ENCODE measurements at places on chromosomes 16 and 17.
A peak's percentile ranks its signal among the peaks of the same experiment; 100 is the strongest.

DNA sequence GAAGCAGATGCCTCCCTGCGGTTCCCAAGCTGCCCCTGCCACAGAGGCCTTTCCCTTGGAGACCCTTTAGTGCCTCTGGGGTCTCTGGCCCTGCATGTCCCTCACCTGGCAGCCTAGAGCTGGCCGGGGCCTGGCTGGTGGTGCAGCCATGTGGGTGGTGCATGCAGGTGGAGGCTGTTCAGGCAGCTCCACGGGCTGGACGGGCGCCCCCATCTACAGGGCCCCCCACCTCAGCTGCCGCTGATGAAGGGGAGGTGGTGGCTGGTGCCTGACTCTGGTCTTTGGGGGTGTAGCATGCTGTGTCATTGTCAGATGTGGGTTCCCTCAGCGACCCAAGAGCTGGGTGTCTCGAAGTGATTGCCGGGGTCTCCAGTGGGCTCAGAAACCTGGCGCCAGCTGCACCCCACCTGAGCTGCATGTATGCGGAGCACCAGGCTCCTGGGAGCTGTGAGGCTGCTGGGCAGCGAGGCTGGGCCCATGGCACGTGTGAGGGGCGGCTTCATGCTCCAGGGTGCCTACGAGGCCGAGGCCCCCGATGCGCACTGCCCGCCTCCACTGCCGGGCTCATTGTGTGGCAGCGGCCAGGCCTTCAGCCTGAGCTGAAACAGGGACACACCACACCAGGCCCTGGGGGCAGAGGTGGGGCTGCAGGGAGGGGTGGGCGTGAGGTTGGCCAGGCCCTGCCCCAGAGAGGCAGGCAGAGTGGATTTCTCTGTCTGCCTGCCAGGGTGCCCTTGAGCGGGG is 57.0 kb downstream of the BAIAP2 start:
- no peak for DNase-seq

GRCh38 chr17:76014925-76015261 is 12.2 kb downstream of the EVPL start:
- no peak for DNase-seq

GRCh38 chr16:47966325-47966724 is 189.5 kb downstream of the ABCC12 start:
- DNase-seq: no peak

DNA sequence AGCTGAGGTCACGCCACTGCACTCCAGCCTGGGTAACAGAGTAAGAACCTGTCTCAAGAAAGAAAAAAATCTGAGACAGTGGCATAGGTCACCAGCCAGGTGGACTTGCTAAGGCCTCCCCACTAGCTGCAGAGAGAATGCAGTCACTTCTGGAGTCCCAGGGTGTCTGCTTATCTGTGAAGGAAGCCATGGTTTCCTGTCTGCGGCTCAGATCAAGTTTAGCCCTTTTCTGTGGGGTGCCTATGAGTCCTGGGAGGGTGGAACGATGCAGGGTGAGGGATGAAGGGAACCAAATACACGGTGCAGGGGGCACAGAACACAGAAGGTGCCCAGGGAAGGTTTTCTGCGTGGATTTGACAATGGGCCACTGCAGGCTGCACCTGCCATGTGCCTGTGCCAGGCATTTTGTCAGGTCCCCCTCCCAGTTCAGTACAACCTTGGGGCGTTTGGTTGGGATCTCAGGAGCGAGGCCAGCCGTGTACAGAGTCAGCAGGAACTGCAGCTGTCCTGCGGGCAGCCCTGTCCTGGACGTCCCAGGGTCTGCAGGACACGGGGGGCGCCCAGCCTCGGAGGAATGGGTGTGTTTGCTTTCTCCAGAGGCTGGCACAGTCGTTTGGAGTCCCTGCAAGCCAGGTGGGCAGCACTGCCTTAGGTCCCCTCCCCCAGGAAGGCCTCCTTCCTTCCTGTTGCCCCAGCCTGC is 41.8 kb downstream of the RAB11FIP4 start:
- DNase-seq: no peak

DNA sequence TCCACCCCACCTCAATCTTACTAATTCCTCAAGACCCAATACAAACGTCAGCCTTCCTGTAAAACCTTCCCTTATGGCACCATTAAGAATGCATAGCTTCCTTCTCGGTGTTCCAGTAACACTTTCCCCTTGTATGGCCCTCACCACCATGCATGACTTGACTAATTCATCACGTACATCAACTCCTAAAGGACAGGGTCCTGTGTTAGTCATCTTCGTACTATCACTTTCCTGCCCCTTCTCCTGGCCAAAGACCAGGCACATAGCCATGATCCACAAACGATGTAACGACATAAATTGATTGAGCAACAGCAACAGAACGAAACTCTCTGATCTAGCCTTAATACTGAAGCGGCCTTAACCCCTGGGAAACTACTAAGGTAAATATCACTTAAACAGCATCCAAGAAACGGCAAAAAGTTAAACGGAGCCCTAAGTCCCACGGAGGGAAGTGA is 612 bp downstream of the PSMD12 start:
- peak; percentile 36 for DNase-seq
